ENCODE measurements at places on chromosomes 16 and 17. TPM values are rescaled to one million over a fixed set of nuclear protein-coding genes. Genes with fewer than 3 reads are reported as not detected.

The SLC16A5 gene
- 30.3 TPM for total RNA-seq

The SLC9A5 gene
- not detected for total RNA-seq

The MEOX1 gene
- not detected for total RNA-seq

The CDH11 gene
- total RNA-seq = 171 TPM

The CD300A gene
- not detected for total RNA-seq

The TP53TG3F gene
- total RNA-seq = not detected

The CSF3 gene
- 1.7 TPM for total RNA-seq

The DPEP3 gene
- not detected for total RNA-seq

The ARRB2 gene
- 37.4 TPM for total RNA-seq

The SLC12A3 gene
- total RNA-seq = not detected

The ITGAL gene
- 256 TPM for total RNA-seq

The JMJD6 gene
- total RNA-seq = 9.3 TPM

- peak overlapping the region; percentile 19 for H3K27ac ChIP-seq
- peak; percentile 65 for DNase-seq
- no peaks in the 10 kb centered on the region for H3K27me3 ChIP-seq
- H3K4me3 ChIP-seq = no peak overlapping the region
These were observed 141.2 kb downstream of the WWOX start for GRCh38 chr16:78240459-78241222.

DNA sequence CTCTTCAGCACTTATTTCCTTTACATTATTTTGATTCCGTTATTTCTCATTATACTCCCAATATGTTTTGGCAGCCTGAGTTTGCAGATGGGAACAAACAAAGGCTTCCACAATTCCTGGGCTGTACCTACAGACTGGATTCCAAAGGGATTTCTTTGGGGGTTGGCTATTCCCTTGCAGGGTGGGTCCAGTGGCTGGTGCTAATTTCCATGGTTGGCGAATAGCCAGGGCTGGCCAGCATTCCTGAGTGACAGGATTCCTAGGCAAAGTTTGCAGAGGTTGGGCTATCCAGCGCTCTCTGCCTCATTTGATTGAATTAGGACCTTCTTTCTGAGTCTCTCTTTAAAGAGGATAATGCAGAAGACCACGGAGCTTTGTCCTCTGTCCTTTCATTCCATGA, 207.4 kb downstream of the MAF start:
- no peaks in the 10 kb centered on the region for H3K36me3 ChIP-seq
- no peak for DNase-seq
- H3K4me3 ChIP-seq = no peak overlapping the region
- no peaks in the 10 kb centered on the region for H3K27me3 ChIP-seq
- H3K27ac ChIP-seq = no peak overlapping the region

GRCh38 chr16:11136600-11136999, 119.4 kb downstream of the SOCS1 start:
- peaks cover 50% of the 10 kb centered on the region for H3K4me1 ChIP-seq
- no peaks in the 10 kb centered on the region for H3K36me3 ChIP-seq
- no peak for DNase-seq

DNA sequence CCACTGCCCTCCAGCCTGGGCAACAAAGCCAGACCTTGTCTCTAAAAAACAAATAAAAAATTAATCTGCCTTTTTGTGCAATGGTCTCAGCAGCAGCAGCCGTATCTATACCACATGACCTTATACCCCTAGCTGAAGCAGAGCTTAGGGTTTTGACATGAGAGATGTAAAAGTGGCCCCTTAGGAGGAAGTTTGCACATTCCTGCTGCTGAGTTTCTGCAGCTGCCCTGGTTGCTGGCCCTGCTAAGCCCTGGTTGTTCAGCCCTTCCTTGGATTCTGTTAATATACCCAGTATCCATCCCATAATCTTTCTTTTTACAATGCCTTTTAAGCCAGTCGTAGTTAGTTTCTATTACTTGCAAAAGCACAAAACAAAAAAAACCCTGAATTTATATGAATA, 33.0 kb upstream of the PRKCB start:
- no peak overlapping the region for H3K4me3 ChIP-seq
- H3K36me3 ChIP-seq = no peaks in the 10 kb centered on the region
- peaks cover 6% of the 10 kb centered on the region for H3K27me3 ChIP-seq
- H3K4me1 ChIP-seq = peaks cover 5% of the 10 kb centered on the region

DNA sequence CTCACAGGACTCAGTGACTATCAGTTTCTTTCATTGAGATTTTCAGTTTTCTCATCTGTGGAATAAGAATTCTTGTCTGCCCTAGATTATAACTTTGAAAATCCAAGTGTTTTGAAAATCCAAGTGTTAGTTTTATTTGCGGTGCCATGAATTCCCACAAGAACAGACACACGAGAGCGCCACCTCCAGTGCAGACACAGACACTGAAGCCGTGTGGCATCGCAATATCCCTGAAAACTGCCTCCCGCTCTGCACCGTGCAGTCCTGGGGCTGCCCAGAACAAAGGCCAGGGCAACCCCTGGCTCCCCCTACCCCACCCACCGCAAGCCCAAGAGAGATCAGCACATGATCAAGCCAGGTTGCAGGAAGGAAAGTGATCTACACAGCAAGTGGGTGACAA, 229.5 kb upstream of the ASIC2 start:
- H3K4me3 ChIP-seq = no peak overlapping the region
- DNase-seq = no peak
- H3K36me3 ChIP-seq = no peaks in the 10 kb centered on the region
- peaks cover 3% of the 10 kb centered on the region for H3K27me3 ChIP-seq

DNA sequence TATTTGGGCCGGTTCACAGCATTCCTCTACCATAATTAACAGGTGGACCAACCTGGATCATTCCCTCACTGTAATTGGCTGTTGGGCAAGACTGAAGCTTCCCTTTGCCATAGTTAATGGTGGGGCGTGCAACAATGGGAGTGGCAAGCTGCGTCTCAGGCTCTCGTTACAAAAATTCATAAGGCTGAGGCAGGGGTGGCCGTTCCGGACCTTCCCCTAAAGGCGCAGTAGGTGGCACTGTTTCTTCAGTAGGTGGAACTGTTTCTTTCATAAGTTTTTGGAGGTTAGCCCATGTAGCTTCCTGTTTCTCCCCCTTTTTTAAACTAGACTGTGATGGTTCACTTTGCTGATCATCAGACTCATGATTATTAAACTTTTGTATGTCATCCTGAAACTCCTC, 17.0 kb upstream of the TMC5 start:
- H3K27me3 ChIP-seq = no peaks in the 10 kb centered on the region
- no peak overlapping the region for H3K4me3 ChIP-seq
- DNase-seq = no peak
- H3K27ac ChIP-seq = no peak overlapping the region

- no peak overlapping the region for H3K27ac ChIP-seq
- DNase-seq = no peak
- peaks cover 82% of the 10 kb centered on the region for H3K27me3 ChIP-seq
- H3K4me3 ChIP-seq = no peak overlapping the region
- no peaks in the 10 kb centered on the region for H3K4me1 ChIP-seq
- H3K36me3 ChIP-seq = no peaks in the 10 kb centered on the region
These were observed 6.0 kb upstream of the RBFOX3 start for GRCh38 chr17:79616801-79617200.

GRCh38 chr17:49434821-49435670, 20.4 kb upstream of the PHB1 start:
- peak; percentile 69 for DNase-seq
- no peaks in the 10 kb centered on the region for H3K36me3 ChIP-seq
- peaks cover 6% of the 10 kb centered on the region for H3K4me1 ChIP-seq
